ENCODE measurements at places on chromosomes 11 and 22.

GRCh38 chr11:34191578-34191977 is 86.1 kb downstream of the NAT10 start:
- no peak for DNase-seq

GRCh38 chr11:844693-845644 is 2.3 kb downstream of the TSPAN4 start:
- no peak for DNase-seq

- DNase-seq: peak; percentile 80
Measured at GRCh38 chr11:35146074-35146521, 7.1 kb downstream of the CD44 start.

- no peak for DNase-seq
Measured at GRCh38 chr11:72278905-72279304, 34.9 kb upstream of the PHOX2A start.

DNA sequence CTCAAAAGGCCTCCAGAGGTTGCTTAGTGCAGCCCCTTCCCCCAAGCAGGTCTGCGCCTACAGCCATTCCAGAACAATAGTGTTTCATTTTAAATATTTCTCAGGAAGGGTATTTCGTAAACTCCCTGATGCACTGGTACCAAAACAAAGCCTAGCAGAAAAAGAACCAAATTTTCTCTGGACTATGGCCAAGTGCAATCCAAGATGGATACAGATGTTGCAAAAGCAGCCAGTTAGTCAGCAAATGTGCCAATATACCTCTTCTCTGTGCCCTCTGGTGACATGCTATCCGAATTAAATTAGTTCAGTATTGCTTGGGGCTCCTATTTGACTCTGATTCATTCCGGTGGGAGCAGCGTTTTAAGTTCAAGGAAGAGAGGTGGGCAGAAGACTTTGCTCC is 247.8 kb downstream of the NTM start:
- DNase-seq: no peak
